ENCODE measurements at places on chromosomes 3 and 15.
A peak's percentile ranks its signal among the peaks of the same experiment; 100 is the strongest.

DNA sequence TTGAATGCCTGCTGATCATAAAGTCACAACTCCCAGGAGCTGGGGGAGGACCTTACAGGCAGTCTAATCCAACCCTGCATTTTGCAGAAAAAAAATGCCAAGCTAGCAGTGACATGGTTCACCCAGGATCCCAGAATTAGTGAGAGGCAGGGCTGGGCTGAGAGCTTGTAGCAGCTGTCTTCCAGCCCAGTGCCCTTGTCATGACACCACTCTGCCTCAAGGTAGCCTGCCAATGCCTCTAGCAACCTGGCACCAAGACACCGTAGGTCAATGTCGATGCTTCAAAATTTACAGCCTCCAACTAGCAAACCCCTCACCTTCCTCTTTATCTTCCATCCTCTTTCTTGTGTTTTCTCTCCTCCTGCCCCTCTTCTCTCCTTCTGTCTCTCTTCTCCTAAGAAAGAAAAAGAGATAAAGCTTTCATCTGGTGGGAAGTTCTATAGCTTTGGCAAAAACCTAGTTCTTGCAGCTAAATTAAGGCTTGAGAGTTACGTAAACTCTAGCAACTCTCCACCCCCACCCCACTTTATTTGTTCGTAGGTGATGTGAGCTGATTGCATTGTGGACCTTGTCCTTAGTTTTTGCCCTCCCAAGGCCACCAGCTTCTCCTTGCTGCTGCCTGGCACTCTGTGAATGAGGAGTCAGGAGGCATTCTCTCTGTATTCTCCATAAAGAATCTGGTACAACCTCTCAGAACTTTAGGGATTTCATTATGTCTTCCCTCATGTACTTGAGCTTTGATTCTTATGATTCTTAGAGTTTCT lies 18.3 kb upstream of the BFSP2 start:
- DNase-seq: no peak

DNA sequence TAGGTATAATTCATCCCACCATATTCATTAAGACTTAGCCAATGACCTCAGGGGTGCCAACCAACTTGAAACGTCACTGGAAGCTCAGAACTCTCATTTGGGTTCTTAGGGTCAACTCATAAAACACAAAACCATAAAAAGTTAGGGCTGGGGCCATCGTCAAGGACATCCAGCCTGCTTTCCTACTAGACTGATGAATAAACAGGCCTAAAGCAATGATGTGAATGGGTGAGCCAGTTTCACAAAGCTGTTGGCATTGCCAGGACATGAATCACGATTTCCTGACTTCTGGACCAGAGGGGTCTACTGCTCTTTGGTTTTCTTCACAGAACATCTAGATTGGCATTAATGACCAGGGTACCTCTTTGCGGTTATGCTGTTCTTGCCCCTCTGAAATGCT lies 64.7 kb downstream of the EOMES start:
- no peak for DNase-seq

GRCh38 chr15:80570553-80570952 lies 124.6 kb upstream of the ABHD17C start:
- no peak for DNase-seq

GRCh38 chr15:90301707-90302300 lies 36.3 kb downstream of the NGRN start:
- no peak for DNase-seq

GRCh38 chr3:193773266-193774220 lies 180.5 kb downstream of the OPA1 start:
- DNase-seq: no peak

GRCh38 chr3:178479860-178480259 lies 56.4 kb upstream of the KCNMB2 start:
- no peak for DNase-seq

- no peak for DNase-seq
Measured at GRCh38 chr3:112002096-112002971, 3.6 kb downstream of the TAGLN3 start.

- DNase-seq: no peak
Measured at GRCh38 chr3:134018406-134018805, 11.3 kb downstream of the SLCO2A1 start.

GRCh38 chr15:69660114-69660513 lies 207.5 kb downstream of the RPLP1 start:
- DNase-seq: no peak

GRCh38 chr15:52556524-52557273 lies 12.1 kb downstream of the ARPP19 start:
- no peak for DNase-seq

DNA sequence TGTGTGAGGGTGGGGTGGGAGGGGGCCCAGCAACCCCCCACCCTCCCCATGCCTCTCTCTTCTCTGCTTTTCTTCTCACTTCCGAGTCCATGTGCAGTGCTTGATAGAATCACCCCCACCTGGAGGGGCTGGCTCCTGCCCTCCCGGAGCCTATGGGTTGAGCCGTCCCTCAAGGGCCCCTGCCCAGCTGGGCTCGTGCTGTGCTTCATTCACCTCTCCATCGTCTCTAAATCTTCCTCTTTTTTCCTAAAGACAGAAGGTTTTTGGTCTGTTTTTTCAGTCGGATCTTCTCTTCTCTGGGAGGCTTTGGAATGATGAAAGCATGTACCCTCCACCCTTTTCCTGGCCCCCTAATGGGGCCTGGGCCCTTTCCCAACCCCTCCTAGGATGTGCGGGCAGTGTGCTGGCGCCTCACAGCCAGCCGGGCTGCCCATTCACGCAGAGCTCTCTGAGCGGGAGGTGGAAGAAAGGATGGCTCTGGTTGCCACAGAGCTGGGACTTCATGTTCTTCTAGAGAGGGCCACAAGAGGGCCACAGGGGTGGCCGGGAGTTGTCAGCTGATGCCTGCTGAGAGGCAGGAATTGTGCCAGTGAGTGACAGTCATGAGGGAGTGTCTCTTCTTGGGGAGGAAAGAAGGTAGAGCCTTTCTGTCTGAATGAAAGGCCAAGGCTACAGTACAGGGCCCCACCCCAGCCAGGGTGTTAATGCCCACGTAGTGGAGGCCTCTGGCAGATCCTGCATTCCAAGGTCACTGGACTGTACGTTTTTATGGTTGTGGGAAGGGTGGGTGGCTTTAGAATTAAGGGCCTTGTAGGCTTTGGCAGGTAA lies 8.1 kb downstream of the FAM131A start:
- DNase-seq: peak; percentile 83

- no peak for DNase-seq
Measured at GRCh38 chr15:89855948-89856347, 37.8 kb downstream of the AP3S2 start.

DNA sequence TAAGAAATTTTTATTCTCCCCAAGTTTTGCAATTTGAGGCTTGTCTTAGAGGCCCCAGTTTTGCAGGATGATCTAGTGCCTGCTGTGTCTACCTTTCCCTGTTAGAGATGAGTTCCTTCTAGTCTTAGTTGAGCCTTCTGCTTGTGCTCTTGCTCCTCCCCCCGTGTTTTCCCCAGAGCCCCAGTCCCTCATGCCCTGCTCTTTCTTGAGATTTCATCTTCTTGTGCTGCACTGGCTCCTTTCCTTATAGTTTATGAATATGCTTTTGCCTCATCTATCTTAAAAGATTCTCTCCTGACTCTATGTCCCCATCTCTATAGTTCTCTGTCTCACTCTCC lies 4.7 kb downstream of the GAP43 start:
- no peak for DNase-seq

GRCh38 chr3:32951410-32951811 lies at the start of gene CCR4:
Gene CCR4 (plus strand): TSS chr3:32951644. CDS start chr3:32953423, 1,779 bp downstream.
- DNase-seq: no peak

DNA sequence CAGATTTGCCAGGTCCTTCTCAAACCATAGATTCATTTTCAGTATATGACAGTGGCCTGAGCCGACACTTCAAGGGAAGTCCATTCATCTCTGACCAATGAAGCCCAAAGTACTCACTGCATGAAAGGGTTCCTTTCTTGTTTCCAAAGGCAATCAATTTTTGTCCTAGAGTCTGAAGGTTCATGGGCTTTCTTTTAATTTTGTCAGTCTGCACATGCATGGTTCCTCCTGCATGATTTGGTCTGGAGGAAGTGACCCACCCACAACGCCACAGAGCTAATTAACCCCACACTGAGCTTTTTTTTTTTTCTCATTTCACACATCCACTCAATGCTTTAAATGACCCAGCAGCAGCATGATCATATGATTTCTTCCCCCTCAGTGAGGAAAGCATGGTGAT lies 216.4 kb downstream of the TIGIT start:
- DNase-seq: no peak

DNA sequence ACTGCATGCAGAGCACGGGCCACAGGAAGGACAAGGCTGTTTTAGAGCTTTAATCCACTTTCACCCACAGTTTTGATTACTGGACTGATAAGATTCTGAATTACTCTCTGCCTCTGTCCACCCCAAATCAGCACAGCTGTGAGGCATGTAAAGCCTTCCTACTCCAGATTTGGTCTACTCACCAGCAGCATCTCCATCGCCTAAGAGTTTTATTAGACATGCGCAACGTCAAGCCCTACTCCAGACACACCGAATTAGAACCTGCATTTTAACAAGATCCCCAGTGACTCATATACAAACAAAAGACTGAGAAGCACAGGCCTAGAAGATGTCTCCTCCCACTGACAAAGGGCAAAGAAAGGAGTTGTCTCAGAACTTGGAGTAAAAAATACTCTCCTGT lies 221.2 kb downstream of the TUSC7 start:
- DNase-seq: no peak

DNA sequence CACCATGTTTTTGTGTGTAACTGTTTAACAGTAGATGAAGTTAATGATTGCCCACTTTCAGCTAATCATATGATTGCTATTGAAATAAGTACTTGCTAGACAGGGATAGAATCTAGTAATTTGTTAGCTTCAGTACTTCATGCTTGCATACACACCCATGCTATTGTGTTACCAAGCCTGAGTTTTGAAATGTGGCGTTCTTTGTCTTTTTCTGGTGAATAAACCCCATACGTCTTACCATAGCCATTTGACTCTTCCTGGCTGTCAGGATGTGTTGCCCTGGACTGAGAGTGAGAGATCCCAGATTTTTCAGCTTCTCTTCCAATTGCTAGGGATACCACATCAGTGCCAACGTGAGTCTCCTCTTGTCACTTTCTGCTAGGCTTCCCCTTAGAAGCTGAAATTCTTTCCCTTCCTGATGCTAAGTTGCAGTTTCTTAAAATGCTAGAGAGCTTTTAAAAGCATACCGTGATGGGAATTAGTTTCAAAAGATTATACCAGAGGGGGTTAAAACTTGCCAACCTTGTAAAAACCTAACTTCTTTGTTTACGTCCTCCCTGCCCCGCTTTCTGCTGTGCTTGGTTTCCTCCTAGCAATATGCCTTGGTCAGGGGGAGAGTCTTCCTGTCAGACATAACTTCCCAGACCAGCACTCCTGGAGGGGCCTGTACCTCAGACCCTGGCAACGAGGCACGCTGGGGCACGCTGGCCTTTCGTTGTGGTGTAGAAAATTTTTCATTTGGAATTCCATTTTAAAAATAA lies 62.9 kb upstream of the ULK4 start:
- no peak for DNase-seq

DNA sequence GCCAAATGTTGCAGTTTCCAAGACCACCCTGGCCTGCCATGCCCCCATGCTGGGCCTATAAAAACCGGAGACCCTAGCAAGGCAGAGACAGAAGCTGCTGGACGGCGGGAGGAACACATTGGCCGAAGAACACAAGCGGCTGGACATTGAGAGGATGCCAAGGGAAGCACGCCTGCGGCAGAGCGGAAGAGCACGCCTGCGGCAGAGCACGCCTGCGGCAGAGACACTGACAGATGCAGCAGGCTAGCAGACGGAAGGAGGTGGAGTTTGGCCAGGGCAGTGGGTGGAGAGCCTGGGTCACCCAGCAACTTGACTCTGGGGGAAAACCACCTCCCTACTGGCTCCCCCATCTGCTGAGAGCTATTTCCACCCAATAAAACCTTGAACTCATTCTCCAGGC lies 322.3 kb upstream of the TBL1XR1 start:
- no peak for DNase-seq

GRCh38 chr15:29813009-29813408 lies 9.3 kb downstream of the TJP1 start:
- DNase-seq: no peak

GRCh38 chr3:150635526-150635925 lies 32.4 kb downstream of the SELENOT start:
- peak; percentile 17 for DNase-seq

DNA sequence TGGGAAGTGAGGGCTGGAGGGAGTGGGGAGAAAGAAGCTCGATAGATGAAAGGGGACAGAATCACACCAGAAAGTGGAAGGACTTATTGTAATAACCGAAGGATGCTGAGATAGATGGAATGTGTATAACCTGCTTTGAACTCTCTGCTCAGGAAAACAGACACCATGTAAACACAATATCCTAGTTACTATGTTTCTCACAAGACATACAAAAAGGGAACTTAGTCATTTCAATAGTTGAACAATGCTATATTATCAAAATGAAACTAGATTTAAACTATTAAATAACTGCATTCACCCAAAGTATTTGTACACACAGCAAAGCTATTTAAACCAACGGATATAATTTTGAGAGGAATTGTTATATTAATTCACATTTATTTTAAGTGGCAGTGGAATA lies 108.3 kb upstream of the GADL1 start:
- DNase-seq: no peak

DNA sequence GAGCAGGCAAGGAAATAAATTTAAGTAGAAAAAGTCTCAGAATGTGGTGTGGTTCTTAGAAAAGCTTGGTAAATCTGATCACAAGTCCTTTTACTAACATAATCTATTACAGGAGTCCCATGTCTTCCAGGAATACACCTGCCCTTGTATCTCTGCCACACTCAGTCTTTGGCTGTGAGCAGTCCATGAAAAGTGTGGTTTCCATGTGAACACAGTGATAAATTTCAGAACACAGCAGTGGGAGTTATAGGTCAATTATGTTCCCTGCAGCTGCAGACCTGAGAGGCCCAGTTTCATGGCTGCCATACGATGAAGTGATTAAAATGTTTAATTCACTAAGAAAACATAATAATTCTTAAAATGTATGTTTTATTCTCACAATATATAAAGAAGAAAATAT lies 366.9 kb upstream of the STAC start:
- no peak for DNase-seq

DNA sequence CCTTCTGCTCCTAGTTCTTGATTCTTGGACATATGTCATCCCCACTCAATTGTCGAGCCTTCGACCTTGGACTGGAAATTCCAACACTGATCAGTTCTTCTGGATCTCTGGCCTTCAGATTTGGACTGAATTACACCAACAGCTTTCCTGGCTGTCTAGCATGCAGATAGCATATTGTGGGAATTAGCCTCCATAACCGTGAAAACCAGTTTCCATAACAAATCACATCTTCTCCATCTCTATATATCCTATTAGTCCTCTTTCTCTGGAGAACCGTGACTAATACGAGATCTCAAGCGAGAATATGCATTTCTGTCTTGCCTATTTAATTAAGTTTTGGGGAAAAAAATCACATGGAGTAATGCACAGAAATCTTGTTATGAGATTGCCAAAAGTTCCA lies 8.8 kb upstream of the BCHE start:
- DNase-seq: no peak

GRCh38 chr3:33795856-33796536 lies 2.4 kb upstream of the PDCD6IP start:
- no peak for DNase-seq

GRCh38 chr3:21979706-21980105 lies 228.7 kb upstream of the ZNF385D start:
- no peak for DNase-seq

All from HL-60 (cell line).